Esophagus squamous epithelium (tissue), 5 donors: ENCODE measurements at places on chromosomes 7 and 10.

DNA sequence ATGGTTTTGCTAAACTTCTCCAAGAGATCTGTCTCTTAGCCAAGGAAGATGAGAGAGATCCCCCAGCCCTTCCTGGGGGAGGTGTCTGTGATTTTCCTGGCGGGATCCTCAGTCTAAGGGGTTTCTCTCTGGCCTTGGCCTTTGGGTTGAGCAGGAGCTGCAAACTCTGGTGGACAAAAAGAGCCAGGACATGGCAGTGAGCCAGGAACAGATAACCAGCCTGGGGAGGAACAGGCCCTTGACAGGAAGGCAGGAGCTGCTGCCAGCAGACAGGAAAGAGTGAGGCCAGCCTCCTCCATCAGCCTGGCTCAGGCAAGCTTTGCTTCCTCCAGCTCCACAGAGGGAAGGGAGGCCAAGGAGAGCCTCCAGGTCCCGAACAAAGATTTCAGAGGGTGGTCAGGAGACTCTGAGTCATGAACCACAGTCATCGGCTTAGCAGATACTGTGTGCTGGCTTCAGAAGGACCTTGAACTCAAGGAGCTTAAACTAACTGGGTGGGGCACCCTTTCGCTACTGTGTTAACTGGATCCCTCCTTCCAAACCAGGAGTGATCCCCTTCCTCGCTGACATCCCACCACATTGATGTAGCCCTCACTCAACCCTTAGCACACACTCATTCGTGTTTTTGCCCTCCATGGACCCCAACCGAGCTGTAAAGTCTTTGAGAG is 34.7 kb downstream of the DDIT4 start:
- DNase-seq: no peak

DNA sequence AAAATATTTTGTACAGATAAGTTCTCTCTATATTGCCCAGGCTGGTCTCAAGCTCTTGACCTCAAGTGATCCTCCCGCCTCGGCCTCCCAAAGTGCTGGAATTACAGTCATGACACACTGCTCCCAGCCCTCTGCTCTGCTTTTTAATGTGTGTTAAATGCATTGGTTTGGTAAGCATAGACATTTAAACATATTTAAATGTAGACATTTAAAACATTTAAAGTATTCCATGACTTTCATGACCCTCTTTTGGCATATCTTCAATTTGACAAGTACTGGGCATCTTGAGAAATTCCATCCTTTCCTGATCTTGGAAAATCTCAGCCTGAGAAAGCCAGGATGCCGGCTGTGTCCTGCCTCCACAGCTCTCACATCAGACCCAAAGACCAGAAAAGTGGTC is 5.2 kb upstream of the SAR1A start:
- DNase-seq: no peak

GRCh38 chr7:43141091-43141490 is 28.6 kb downstream of the HECW1 start:
- DNase-seq: no peak

DNA sequence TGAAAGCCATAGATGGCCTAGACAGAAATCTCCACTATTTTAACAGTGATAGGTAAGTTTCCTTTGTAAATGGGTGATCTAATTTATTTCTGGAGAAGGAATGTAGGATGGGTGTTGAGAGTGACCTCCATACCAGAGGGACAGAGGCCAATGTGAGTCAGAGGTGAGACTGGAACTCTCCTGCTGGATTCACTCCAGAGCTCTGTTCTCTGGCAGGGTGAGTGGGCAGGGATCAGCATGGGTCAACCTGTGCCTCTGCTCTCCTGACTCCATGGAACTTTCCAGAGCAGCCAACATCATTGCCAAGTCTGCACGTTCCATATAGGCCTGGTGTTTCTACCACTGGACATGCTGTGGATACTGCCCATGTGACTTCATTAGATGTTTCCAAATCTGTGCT is 11.4 kb downstream of the AKR1C3 start:
- DNase-seq: no peak

GRCh38 chr10:51770709-51771108 is 71.3 kb upstream of the CSTF2T start:
- no peak for DNase-seq

DNA sequence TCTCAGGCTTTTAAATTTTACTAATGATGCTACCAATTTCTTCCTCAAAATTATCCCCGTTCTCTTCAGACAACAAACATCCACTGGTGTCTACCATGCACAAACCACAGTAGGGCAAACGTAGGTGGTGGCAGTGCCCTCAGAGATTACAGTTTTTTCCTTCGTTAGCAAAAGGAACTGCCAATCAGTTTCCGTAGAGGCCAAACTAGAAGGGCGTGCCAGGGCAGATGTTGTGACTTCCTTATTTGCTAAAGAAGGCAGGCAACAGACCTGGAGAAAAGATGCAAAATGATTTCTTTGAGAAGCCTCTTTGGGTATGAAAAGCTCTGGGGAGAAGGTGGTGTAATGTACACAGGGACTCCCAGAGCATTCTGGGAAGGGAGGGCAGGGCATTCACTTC is 7.6 kb upstream of the FAM180A start:
- DNase-seq: no peak

- no peak for DNase-seq
Observed at GRCh38 chr10:17655009-17655408, 11.1 kb downstream of the STAM start.

- DNase-seq: no peak
Observed at GRCh38 chr10:8768341-8768740, 713.9 kb downstream of the GATA3 start.

DNA sequence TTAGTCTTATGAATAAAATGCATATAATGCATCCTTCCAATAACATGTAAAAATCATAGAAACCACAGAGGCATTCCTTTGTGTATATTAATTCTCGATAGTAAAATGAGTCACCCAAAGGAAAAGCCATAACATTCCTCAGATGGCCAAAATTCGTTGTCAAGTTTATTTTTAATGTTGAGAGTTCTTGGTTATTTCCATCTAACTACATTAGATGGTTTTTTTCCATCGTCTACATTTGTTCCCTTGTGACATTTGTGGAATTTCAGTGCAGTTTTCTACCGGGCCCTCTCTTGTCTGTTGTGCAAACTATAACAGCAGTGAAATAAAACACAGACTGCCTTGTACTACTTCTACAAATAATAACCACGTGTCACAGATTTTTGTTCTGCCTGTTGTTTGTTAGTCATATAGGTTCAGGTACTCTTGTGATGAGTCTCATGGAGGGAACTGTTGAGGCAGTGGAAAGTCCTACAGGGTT is 54.7 kb upstream of the CCAR1 start:
- no peak for DNase-seq

- DNase-seq: no peak
Observed at GRCh38 chr10:85047979-85048378, 719.6 kb downstream of the CCSER2 start.

DNA sequence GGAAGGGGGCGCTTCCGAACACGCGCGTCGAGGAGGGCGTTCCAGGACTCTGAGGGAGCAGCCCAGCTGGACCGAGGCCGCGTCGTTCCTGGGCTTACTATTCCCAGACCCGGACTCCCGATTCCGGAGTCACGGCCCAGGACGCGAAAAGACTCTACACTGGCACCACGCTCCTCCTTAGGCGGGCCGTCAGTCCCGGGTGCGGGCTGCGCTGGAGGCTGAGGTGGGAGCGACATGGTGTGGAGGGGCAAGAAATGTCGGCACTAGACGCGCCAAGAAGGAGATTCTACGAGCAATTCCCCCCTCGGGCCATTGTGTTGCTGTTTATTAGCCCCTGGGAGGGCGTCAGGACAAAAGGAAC is 584 bp upstream of the RUNDC3B start:
- no peak for DNase-seq

DNA sequence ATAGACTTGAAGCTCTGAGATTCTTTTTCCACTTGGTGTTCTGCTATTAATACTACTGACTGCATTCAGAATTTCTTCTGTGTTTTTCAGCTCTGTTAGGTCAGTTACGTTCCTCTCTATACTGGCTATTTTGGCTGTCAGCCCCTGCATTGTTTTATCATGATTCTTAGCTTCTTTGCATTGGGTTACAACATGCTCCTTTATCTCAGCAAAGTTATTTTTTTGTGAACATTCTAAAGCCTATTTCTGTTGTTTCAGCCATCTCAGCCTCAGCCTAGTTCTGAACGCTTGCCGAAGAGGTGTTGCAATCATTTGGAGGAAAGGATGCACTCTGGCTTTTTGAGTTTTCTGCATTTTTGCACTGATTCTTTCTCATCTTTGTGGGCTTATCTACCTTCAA is 201.5 kb upstream of the GNAI1 start:
- DNase-seq: no peak

DNA sequence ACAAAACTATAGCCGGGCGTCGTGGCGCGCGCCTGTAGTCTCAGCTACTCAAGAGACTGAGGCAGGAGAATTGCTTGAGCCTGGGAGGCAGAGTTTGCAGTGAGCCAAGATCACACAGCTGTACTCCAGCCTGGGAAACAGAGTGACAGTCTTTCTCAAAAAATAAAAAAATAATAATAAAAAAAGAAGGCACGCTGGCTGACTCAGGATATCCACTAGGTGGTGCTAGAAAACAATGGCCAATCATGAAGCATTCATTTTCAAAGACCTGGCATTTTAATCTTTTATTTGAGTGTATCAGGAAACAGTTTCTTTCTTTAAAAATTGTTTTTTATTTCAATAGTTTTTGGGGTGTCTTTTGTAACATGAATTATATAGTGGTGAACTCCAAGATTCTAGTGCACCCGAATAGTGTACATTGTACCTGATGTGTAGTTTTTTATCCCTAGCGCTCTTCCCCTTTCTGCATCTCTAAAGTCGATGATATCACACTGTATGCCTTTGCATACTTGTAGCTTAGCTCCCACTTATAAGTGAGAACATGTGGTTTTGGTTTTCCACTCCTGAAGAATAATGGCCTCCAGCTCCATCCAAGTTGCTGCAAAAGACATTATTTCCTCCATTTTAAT is 88.6 kb downstream of the LYZL1 start:
- DNase-seq: no peak

DNA sequence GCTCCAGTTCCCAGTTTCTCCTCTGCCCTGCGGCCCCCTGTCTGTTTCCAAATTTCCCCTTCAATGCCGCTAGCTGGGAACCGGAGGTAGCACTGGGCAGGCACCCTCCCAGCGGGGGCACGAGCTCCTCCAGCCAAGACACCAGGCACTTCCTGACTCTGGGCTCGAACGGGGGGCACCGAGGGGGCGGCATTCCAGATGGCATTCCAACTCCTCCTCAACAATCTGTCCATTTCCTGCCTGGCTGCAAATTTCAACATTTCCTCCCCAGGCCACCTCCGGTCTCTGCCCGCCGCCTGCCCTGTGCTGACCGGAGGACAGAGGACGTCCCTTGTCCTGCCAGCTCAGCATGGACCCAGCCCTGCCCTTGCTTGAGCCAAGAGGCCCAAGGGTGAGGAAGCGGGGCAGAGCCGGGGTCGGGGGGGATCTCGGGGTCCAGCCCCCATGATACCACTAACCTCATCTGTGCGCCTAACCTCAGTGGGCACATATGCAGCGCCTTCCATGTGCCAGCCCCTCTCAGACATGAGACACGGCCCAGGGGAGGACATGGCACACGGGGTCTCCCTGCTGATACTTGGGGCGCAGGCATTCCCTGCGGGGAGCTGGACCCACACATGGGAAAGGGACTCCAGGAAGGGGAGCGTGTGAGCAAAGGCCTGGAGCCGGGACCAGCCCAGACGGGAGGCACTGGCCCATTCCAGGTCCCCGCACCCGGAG is 58.0 kb downstream of the PDGFA start:
- DNase-seq: no peak

DNA sequence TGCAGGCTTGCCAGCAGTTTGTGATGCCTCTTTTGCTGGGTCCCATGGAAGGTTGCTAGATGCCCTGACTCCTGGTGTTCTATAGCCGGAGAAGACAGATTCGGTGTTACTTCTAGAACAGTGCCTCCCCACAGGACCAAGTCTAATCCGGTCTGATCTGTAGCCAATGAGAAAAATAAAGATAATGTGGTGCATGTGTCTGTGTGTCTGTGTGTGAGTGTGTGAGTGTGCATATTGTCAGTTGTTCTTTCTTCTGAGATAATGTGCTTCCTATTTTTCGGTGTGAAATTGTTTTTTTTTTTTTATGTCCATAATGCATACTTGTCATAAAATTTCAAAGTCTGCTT is 29.7 kb upstream of the ZNRF2 start:
- no peak for DNase-seq

DNA sequence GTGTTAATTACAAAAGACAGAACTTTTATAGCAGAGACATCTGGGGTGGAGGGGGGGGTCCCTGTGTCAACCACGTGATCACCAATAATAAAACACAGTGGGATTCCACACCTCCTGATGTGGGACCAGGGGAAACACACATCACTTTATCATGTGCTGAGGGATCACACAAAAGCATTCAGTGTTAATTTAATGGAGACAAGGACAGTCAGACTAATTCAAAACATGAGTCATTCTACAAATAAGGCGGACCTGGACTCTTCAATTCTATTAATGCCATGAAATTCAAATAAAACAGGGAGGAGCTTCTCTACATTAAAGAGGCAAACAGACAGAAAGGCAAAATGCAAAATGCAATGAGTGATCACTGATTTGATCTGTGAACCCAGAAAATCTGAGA is 67.3 kb upstream of the PFKP start:
- DNase-seq: no peak

- no peak for DNase-seq
Observed at GRCh38 chr10:63653747-63654146, 132.5 kb downstream of the REEP3 start.

GRCh38 chr7:31432176-31432575 is 81.7 kb upstream of the ITPRID1 start:
- no peak for DNase-seq

DNA sequence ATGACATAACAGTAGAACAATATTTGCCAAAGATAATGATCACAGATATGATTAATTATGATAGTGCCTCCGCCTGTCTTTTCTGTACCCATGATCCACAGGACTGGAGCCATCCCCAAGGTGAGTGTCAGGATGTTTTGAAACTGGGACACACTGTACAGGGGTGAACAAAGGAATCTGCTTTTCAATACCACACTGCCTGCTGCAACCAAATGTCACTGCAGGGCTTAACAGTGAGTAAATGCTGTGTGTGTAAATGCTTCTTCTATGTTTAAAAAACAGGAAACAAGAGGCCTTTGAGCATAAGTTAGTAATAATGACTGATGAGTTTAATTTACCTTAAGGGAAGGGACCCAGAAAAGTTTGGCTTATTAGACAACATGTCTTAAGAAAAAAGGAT is 65.2 kb downstream of the HBP1 start:
- no peak for DNase-seq

- DNase-seq: no peak
Observed at GRCh38 chr7:96055717-96056116, 266.2 kb downstream of the SLC25A13 start.

DNA sequence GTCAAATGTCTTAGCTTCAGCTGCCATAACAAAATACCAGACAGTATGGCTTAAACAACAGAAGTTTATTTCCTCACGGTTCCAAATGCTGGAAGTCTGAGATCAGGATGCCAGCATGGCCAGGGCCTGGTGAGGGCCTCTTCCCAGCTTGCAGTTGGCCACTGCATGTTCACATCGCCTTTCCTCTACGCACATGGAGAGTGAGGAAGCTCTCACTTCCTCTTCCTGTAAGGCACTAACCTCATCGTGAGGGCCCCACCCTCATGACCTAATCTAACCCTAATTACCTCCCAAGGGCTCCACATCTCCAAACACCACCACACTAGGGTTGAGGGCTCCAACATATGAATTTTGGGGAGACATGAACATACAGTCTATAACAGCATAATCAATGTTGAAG is 14.4 kb downstream of the ZNF33B start:
- DNase-seq: no peak

GRCh38 chr10:95035332-95036295 is 33.7 kb downstream of the CYP2C8 start:
- DNase-seq: no peak
